Left colon (tissue), 2 donors: ENCODE measurements at places on chromosomes 1 and 21.

DNA sequence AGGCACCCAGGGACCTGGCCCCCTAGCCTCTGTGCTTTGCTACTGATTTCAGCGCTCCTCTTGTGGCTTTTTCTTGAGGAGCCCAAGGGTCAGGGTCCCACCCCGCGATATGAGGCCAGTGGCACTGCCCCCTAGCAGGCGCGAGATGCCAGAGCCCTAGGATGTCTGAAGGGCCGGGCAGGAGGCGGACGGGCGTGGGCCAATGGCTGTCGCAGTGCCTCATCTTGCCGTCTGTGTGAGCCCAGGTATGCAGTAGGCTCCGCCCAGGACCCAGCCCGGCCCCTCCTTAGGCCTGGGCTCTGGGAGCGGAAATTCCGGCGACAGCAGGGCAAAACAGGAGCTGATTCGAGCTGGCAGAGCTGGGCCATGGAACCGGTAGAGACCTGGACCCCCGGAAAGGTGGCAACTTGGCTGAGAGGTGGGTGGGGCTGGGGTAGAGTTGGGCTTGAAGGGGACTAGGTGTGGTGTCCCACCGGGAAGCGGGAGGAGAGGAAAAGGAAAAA is at the start of gene CNKSR1:
TSS of gene CNKSR1 (plus strand) at position 310 of the 503 bp plus-strand sequence. CDS start at position 367, 57 bp downstream.
- DNase-seq: peak; percentile 88

DNA sequence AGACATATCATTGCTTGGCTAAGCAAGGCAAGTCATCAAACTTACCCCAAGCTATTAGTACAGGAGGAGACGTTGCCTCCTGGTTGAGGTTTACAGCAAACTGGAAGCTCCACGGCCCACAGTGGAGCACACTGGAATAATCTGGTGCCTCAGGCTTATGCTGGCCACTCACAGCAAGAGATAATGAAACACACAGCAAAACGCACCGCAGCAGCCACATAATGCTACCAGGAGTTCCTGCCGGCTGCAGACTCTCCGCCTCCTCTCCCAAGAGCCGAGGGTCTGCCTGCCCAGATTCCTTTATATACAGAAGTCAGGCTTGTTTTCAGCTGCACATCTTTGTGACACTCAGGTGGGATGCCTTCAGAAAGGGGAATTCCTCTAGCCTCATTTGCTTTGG is 306 bp downstream of the ZP4 start:
- DNase-seq: no peak

GRCh38 chr21:43991447-43991991 is 20.6 kb upstream of the TRAPPC10 start:
- DNase-seq: no peak

GRCh38 chr1:48916130-48917069 is 139.7 kb upstream of the BEND5 start:
- no peak for DNase-seq

- no peak for DNase-seq
These were observed 14.3 kb upstream of the LSM10 start for GRCh38 chr1:36411674-36412648.

DNA sequence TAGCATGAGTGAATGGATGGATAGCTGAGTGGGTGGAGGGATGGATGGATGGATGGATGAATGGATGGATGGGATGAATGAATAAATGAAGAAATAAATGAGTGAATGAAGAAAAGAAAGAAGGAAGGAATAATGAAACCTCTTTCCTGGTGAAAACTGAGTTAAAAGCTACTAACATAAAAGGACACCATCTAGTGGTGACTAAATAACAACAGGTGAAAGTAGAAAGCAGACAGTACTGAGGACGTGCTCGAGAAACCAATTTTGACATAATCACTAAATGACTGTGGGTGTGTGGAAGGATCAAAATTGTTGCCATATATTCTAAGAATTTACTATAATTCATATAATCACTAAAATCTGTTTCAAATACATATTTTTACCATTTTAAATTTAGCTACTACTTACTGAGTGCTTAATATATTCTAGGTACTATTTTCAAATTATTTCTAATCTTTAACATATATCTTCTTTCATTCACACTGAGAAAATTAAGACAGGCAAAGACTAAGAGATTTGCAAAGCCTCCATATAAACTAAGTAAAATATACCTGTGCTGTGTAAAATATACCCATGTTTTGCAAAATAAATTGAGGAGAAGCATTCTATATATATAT is 522.9 kb downstream of the LRRIQ3 start:
- no peak for DNase-seq

DNA sequence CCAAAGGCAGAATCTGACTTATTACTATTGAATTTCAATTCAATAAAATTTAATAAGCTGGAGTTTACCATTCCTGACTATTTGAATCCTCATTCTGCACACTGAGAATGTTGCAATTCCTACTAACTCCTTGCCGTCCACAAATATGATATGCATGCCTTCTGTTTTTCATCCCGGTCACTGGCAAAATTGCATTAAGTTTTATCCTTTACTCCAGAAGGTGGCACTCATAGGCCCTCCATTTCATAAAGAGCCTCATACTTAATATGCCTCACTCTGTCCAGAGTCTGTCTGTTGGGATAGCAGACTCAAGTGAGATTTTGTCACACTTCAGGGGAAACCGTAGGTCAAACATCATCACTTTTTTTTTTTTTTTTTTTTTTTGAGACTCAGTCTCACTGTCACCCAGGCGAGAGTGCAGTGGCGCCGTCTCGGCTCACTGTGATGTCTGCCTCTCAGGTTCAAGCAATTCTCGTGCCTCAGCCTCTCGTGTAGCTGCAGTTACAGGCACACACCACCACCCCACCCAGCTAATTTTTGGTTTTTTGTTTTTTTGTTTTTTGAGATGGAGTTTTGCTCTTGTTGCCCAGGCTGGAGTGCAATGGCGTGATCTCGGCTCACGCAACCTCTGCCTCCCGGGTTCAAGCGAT is 27.3 kb downstream of the F11R start:
- DNase-seq: no peak

DNA sequence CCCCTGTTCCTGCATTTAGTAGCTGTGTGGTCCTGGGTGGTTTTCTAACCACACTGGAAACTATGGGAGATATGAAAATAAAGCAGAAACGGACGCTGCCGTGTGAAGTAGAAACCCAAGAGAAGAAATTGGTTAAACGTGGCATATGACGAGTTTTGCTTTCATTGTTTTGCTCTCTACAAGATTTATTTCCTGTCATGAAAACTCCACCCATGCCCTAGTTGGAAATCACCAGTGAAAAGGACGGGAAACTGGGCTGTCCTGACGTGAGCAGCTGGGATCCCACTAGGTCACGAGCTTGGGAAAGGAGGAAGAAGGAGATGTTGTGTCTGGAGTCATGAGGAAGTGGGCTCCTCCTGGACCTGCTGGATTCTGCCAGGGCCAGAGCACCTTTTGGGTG is 120.8 kb upstream of the GADD45A start:
- no peak for DNase-seq

- no peak for DNase-seq
These were observed 41.2 kb upstream of the RIPK4 start for GRCh38 chr21:41808094-41808493.

DNA sequence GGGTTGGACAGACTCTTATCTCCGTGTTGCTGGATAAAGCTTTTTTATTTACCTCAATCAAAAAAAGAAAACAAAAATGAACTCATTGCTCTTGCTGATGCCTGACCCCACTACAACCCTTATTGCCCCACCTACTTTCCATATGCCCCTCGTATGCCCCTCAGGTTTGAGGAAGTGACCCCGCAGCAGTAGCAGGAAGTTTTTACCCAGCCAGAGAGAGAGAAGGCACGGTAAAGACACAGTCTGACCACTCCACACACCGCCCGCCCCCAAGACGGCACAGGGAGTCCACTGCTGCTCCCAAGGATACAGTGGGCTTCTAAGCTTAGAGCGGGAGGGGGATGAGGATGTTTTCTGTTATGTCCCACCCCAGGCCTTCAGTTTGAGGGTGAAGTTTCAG is 9.8 kb downstream of the PLEKHO1 start:
- peak; percentile 34 for DNase-seq

- no peak for DNase-seq
These were observed 98.6 kb downstream of the ADGRL2 start for GRCh38 chr1:81899214-81899821.

DNA sequence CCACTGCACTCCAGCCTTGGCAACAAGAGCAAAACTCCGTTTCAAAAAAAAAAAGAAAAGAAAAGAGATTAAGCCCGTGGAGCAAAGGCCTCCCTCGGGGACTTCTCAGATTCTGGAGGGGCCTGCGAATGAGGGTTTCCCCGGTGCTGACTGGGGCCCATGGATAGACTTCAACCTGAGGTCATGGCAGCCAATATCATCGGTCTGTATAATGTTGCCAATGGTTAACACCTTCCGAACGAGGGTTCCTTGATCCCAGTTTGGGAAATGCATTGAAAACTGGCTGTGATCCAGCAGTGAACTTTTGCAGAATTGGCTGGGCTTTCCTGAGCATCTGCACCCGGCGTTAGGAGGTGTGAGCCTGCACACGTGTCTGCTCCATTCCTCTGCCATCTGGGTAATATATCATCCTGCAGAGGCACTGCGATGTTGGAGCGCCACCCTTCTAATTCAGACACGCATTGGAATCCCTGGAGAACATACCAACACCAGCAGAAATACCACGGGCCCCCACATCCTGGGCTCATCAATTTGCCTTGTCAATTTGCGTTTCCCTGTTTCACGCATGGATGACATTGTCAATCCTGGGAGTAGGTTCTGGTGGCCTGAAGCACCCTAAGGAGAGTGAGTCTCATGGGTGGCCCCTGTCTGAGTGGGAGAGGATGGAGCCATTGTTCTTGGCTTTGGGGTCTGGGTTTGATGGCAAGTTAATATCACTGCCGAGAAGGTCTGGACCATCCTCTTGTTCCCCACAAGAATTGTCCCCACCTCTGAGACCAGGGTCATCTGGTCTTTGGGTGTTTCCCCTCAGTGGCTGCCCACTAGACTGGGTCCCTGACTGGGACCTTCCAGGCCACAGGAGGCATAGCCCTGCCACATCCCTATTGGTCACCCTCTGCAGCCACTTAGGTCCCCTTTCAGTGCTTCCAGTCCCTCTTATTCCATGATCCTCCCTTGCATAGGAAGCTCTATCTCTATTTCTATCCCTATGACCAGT is 441.0 kb downstream of the PTPRU start:
- DNase-seq: no peak

- no peak for DNase-seq
These were observed 20.2 kb downstream of the PANK4 start for GRCh38 chr1:2506007-2506860.

DNA sequence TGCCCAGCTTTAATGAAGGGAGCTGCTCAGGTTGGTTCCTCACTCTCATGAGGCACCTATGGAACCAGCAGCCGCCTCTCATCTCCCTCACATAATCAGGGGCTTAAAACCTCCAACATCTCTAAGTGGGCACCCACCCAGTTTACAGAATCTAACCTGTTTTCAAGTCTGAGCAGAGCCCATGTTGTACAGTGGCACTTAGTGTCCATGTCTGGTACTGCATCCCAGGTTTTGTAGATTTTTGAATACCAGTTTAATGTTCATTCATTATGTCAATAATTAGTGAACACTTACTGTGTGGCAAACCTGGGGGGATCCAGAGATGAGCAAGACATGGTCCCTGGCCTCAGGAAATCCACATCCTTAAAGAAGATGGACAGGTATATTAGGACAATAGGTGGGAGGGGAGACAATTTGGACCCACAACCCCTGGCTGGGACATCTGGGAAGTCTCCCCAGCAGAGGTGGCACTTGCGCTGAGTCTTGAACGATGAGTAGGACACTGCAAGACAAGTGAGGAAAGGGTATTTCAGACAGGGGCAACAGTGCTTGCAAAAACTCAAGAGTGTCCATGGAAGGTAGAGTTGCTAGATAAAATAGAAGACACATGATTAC is 83.3 kb downstream of the LACTBL1 start:
- no peak for DNase-seq

DNA sequence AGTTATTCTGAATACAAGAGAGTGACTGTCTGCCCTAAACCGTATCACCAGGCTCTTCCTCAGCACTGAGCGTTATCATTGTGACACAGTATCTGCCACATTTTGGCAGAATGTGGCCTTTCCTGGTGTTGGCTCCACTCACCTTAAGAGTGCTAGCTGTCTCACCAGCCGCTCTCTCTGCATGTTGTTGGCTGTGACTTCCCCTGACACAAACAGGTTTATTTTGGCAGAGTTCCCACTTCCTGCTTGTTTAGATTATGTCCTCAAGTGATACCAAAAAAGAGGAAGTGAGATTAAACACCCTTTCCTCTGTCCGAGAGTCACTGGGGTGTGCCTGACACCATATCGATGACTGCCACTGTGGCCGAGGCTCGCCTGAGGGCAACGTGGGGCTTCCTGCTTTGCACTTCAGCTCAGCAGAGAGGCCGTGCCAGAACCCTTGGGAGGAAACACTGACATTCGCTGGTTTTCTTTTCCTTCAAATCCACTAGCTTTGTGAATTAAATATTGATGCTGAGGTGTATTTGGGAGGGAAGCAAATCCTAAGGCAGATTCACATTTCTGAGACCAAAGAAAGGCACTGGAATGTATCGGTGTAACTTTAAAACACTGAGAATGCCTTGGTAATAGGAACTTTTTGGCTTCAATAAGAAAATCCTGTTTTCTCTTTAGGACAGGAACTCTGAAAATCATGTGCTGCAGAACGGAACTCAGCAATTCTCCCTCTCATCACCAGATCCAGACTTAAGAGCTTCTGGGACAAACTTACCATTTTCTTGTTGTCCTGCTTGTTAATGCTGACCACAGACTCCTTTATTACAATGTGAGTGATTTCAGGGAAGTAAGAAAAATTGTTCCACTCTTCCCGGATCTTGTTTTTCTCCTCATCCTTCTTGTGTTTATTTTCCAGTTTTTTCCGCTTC is 102.1 kb downstream of the JAK1 start:
- DNase-seq: peak; percentile 63

DNA sequence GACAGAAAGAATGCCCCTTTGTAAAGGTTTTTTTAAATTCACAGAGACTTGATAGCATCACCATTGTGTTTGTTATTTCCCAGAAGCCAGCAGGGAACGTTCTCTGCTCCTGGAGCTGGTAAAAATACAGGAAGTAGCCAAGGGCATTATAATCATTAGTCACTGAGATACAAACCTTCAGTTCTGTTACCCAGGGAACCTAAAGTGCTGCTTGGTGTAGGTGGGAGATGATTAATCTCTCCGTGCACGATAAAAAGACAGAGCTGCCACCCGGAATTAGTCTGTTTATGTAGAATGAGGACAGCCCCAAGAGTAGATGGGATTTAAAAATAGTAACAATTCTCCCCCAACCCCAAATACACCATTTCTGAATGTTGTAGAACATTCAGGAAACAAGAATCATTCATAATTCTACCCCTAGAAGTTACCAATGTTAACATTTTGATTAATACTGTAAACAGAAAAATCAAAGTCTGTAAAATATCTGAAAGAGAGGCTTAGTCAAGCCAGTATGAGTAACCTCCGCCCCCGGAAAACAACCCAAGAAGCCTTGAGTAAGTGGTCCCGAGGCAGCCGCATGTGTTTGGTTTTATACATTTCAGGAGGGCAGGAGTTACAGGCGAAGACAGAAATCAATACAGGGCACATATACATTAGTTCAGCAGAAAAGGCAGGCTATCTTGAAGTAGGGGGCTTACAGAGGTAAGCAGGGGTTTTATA is 45.3 kb upstream of the CTBS start:
- DNase-seq: no peak

DNA sequence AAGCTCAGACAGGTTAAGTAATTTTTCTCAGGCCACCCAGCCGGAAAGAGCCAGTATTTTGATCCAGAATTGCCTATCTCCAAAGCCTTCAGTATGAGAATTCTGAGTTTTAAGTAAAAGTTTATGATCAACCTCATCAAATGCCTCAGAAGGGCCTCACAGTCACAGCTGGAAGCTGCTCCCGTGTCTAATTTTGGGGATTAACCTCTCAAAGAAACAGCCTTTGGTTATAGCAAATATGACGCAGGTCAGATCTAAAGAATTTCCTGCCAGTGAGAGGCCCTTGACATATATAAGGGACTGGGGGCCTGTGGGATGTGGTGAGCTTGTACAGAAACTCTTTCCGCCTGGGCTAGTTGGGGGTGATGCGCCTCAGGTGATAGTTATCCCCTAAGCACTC is 2.3 kb downstream of the EXTL1 start:
- no peak for DNase-seq
